ENCODE measurements at places on chromosomes 4 and X.

- DNase-seq, result no peak
These were observed 8.1 kb downstream of the MORF4L2 start for GRCh38 chrX:103678199-103678993.

GRCh38 chrX:70262952-70263567 is 3.1 kb upstream of the P2RY4 start:
- DNase-seq, result no peak

DNA sequence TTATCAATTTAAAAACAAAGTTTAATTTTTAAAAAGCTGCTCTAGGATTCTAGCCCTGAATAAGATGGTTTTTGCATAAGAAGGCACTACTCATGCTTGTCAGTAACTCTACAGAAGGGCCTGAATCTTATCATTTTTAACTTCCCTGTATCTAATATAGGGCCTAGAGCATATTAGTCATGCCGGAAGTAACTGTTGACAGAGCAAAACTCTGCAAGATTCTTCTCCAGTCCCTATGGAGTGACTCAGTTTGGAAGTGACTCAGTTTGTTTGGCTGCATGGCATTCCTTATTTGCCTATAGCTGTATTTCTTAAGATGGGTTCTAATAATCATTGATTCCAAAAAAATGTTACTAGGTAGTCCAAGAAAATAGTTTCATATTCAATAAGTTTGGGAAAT is 431.8 kb upstream of the HTR2C start:
- DNase-seq, result no peak

- DNase-seq, result no peak
These were observed 58.5 kb upstream of the CPEB2 start for GRCh38 chr4:14943749-14944148.

DNA sequence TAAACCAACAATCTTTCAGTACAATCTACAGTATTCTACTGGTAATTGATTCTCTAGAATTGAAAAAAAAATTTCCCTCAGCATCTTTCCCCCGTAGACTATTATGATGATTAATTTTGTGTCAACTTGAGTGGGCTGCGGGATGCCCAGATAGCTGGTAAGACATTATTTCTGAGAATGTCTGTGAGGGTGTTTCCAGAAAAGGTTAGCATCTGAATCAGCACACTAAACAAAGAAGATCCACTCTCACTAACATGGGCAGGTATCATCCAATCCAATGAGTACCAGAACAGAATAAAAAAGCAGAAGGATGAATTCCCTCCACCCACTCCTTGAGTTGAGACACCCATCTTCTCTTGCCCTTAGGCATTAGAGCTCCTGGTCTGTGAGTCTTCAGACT is 186.1 kb upstream of the MAB21L2 start:
- no peak for DNase-seq

GRCh38 chr4:78669453-78669852 is 106.7 kb upstream of the BMP2K start:
- DNase-seq, result no peak

- no peak for DNase-seq
These were observed 46.8 kb downstream of the ZNF141 start for GRCh38 chr4:384311-385010.

GRCh38 chrX:43822014-43822413 is 60.2 kb downstream of the MAOB start:
- peak; percentile 9 for DNase-seq

DNA sequence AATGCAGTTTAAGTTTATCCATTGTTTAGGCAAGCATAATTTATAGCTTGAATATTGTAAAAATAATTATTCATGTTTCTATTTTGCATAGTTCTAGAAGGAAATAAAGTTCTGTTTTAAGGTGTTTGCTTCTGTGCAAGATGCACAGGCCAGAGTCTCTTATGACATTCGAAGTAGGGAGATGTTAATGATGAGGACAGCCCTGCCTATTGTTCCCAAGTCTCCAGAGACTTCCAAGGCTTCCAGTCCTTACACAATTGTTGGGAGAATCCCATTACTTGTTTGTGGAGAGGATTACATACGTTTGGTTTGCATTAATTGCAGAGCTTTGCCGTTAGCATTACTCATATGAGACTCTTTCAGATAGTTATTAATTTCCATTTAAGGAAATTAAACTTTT is 96.2 kb upstream of the ANK2 start:
- DNase-seq, result peak; percentile 80

DNA sequence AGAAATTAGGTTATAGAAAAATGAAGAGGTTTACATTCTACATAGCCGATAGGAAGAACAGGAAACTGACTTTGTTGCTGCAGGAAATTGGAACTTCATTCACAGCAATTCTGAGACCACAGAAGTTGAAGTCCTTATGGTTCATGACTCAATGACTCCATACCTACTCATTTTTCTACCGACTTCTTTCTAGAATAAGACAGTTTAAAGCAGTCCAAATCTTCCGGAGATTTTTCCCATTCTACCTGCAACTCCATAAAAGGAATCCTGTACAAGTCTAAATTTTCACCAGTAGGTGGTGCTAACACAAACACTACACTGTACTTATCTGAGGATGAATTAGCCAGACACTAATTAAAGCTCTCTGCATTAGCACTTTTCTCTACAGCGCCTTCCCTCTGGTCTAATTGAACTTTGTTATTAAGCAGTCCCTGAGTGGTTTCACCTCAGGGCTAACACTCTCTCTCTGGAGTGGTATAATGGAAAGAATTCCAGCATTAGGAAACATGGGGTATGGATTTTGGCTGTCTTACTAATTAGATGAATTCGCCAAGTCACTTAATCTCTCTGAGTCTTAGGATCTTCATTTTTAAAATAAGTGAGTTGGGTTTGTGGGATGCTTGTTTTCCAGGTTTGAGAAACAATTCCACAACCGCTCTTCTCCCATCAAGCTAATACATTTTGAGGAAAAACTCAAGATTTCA is 167.9 kb downstream of the SMIM20 start:
- peak; percentile 85 for DNase-seq

GRCh38 chr4:83548151-83548905 is 12.4 kb downstream of the GPAT3 start:
- no peak for DNase-seq

DNA sequence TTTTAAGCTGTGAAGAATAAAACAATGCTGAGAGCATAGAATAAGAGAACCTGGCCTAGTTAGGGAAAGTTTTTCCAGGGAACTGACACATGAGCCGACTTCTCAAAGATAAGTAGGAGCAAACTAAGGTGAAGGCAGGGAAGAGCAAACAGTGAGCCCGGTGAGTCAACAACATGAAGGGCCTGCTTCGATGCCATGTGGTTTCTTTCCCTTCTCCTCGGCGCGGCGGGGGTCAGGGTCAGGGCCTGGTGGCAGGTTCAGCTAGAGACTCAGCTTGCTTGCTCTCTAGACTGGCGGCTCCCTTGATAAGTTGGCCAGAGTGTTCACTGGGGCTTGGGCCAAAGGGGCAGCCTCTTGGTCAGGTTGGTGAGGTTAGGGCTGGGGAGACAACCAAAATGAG is 81.1 kb downstream of the DLG3 start:
- no peak for DNase-seq

DNA sequence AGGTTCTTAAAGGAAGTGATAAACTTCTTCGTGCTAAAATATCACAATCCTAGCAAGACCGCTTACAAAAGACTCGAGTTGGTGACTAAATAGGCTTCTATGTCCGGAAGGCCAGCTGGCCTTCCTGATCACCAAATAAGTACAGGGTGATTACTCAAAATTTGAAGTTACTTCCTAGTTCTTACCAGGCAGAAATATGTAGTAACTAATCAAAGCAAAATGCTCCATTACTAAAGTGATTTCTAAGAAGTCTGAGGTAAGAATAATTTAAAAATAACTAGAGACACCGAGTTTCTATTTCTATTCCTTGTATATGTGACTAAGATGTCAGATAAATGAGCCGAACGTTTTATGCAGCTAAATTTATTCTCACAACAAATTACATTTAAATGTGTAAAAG is 62.2 kb downstream of the NSUN7 start:
- no peak for DNase-seq

DNA sequence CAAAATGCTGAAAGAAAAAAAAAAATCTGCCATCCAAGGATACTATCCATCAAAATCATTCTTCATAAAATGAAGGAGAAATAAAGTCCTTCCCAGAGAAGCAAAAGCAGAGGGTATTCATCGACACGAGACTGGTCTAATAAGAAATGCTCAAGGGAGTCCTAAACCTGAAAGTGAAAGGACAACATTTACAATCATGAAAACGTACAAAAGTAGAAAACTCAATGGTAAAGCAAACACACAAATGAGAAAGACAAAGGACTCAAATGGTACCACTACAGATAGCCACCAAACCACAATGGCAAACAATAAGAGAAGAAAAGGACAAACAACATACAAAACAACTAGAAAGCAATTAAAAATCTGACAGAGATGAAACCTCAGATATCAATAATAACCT is 41.0 kb downstream of the CD99L2 start:
- DNase-seq, result no peak

- no peak for DNase-seq
These were observed at the start of gene FLNA for GRCh38 chrX:154374313-154375155. FLNA (minus strand) TSS chrX:154374634; CDS start chrX:154371245, 3,389 bp downstream.

- no peak for DNase-seq
These were observed 33.2 kb upstream of the RPS6KA6 start for GRCh38 chrX:84221181-84221580.
